ENCODE measurements at places on chromosomes 6 and 20.

- DNase-seq, result no peak
Observed at GRCh38 chr6:122681705-122682104, 71.5 kb downstream of the PKIB start.

GRCh38 chr6:112579601-112580000 is 232.5 kb downstream of the RFPL4B start:
- no peak for DNase-seq

- DNase-seq, result no peak
Observed at GRCh38 chr6:18511211-18511610, 124.1 kb downstream of the RNF144B start.

DNA sequence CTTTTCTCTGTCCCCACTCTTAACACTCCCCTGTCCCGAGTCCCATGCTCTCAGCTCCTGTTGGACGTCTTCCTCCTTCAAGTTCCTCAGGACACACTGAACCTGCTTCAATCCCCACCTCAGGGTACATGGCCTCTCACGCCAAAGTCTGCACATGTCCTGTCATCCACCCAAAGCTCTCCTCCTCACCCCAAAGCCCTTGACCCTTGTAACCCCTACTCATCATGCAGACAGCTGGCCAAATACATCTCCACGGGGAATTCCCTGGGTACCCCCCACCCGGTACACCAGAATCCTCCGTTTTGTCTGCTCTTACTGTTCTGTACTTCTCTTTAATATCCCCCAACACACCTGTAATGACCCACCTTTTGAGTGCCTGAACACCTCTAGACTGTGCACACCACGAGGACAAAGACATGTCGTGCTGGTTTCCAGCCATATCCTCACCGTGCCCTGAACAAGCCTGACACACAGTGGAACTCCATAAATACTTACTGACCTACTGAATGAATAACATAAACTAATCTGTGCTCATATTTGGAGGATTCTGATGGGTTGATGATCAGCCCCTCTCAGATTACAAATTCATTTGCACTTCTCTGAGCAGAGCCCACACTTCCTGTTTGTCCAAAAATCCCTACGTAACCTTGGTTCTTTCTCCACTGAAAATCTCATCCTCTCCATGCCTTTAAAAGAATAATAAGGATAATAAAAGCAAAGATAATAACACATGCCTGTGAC is 66.8 kb upstream of the EYA2 start:
- DNase-seq, result no peak

DNA sequence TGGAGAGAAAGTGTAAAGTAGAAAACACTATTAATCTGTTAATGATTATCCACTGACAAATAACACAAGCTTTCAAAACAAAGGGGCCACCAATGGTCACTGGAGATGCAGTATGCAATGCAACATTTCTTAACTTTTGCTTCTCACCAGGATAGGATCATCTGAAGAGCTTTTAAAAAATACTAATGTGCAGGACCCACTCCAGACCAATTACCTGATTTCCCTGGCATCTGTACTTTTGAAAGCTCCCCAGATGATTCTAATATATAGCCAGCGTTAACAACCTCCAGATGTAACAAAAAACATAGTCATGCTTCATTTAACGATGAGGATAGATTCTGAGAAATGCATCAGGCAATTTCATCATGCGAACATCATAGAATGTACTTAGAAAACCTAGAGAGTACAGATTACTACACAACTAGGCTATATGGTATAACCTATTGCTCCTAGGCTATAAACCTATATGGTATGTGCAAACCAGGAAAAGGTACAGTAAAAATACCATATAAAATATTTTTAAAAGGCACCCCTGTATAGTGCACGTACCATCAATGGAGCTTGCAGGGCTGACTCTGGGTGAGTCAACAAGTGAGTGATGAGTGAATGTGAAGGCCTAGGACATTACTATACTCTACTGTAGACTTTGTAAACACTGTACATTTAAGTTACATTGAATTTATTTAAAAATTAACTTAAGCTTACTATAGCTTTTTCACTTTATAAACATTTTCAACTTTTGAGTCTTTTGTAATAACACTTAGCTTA is 69.2 kb downstream of the ATG5 start:
- DNase-seq, result no peak

DNA sequence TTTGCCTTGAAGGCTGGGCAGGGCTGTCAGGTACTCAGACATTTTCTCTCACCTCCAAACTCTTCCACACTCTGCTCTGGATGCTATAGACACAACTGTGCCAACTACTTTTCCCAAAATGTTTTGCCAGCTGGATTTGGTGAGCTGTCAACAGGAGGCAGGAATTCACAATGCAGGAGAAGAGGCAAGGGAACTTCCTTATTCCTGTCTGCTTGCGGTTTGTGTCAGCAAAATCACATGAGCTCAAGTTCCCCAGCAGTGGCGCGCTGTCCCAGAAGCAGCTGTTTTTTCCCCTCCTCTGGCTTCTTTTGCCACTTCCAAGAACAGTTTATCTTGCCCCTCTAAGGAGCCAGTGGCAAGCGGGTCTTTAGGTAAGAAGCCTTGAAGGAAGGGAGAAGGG is 608.2 kb downstream of the PRKN start:
- no peak for DNase-seq

DNA sequence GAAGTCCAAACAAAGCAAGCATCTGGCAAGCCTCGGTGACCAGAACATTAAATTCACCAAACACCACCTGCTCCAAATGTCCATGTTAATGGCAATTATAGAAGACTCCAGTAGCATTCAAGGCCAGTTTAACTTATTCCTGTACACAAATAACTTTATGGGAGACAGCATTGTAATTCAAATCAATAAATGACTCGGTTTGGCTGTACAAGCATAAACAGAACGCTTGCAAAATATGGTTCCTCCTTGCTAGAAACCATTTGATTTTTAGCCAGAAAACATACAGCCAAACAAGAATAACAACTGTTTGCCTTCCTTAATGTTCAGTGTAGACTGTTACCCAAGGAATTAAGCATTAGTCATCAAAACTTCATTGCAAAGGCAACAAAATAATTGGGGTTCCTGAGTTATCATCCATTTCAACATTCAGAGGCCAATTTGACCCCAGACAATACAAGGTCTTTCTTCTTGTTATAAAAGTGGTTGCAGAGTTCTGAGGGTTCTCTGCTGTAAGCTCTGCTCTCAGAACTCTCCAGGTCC is 125.1 kb downstream of the BFSP1 start:
- no peak for DNase-seq

DNA sequence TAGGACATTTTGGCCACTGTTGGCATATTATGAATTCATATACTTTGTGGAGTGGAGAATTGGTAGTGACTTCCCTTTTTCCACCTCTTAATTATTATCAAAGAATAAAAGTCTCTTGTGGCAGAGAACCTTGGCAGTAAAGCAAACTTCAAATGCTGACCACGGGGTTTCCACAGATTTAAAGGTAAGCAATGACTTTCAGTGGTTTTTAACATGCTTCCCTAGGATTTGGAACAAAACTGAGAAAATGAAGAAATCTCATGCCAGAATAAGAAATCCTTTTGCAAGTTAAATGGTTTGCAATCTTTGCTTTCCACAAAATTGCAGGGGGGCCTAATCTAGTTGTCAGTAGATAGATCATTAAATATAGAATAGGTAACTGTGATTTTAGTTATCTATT is 2.0 kb upstream of the SDC4 start:
- DNase-seq, result no peak

DNA sequence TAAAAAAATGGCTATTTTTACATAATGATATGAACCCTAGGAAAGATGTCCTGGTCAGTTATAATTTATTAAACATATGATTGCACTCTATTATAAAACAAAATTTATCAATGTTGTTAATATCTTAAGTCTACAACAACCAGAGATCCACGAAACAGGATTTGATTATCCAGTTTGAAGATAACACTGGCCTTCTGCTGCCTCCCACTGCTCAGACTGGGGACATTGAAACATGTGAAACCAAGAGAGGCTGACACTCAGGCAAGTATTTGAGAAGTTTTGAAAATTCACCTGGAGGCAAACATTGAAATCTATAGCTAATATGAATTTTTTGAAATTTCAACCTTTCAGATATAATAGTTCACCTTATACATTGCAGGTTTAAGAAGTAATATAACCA is 219.3 kb upstream of the HSF2 start:
- DNase-seq, result no peak

DNA sequence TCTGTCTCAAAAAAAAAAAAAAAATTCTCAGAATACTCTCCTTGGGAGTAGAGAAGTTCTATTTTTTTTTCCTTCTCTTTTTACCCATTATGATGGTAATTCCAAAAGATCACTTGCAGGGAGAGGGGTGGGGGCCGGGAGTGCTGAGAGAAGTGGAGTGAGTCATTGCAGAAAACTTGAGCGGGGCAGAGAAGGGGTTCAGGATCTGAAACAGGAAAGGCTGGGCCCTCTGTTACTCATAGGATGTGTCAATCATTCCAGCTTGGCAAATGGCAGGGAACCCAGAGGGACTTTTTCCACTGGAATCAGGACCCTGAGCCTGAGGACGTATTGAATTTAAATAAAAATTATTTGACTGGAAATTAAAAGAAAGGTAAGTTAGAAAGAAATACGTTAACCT is 111.4 kb upstream of the ARMC2 start:
- no peak for DNase-seq

GRCh38 chr20:4326195-4327065 is 311.1 kb upstream of the RNF24 start:
- no peak for DNase-seq

- no peak for DNase-seq
Observed at GRCh38 chr20:63342561-63343459, 18.3 kb downstream of the CHRNA4 start.

- no peak for DNase-seq
Observed at GRCh38 chr20:13671512-13671911, 32.8 kb upstream of the TASP1 start.

GRCh38 chr6:36493319-36493718 is 50.5 kb downstream of the KCTD20 start:
- DNase-seq, result no peak

GRCh38 chr6:112086744-112087135 is 542 bp downstream of the TUBE1 start:
- no peak for DNase-seq

DNA sequence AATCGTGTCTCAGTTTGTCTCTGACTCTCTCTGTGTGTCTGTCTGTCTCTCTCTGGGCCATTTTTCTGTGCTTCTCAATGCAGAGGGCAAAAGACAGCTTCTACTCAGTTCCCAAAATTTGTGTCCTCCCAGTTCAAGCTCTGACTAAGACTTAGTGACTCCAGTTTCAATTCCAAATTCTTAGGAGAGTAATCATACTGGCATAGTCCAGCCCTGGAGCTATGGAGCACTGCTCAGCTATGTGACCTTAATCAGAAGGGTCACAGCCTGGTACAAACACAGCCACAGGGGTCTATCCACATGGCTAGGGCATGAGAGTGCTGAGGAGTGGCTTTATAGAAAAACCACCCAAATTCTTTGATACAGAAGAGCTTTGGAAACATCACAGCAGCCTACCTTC is 91.9 kb downstream of the FOXF2 start:
- DNase-seq, result no peak

- no peak for DNase-seq
Observed at GRCh38 chr6:136742125-136742524, 50.2 kb downstream of the MAP3K5 start.
